ENCODE measurements at places on chromosomes 3 and 15. TPM values are rescaled to one million over a fixed set of nuclear protein-coding genes. Genes with fewer than 3 reads are reported as not detected.

GRCh38 chr15:82093325-82093724 is 47.5 kb upstream of the MEX3B start:
- no peak overlapping the region for H3K4me3 ChIP-seq
- DNase-seq = no peak
- H3K27ac ChIP-seq = no peak overlapping the region
- no peaks in the 10 kb centered on the region for H3K36me3 ChIP-seq
- H3K27me3 ChIP-seq = peaks cover 1% of the 10 kb centered on the region

GRCh38 chr3:46293035-46293724 is 50.9 kb downstream of the CCR3 start:
- peaks cover 84% of the 10 kb centered on the region for H3K4me1 ChIP-seq
- H3K36me3 ChIP-seq = peaks cover 24% of the 10 kb centered on the region
- H3K27me3 ChIP-seq = peaks cover 7% of the 10 kb centered on the region
- no peak for DNase-seq

DNA sequence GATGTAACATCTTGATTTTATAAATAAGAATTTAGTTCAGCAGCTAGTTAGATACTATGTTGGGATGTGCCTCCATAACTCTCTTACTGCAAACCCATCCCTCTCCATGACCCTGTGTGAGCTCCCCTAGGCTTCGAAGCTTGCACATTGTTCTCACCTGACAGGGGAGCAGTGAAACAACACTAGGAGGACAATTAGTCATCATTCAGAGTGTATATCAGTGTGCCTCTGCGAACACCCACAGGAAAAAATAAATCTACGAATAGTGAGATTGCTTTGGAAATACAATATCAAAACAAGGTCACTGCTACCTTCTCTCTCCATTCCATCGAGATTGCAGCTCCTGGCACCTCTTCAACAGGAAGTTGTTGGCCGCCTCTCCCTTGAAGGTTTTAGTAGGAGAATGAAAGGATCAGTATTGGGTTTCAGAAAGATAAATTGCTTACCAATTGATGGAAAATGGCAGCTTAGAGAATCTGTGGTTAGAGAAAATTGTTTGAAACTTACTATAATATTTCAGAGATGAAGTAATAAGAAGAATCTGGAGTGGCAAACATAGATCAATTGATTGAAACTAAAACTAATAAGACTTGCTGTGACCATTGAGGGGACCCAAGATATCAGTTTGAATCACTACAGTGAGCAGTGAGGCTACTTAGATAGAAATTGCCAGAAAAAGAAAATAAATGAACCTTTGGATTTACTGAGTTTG is 103.2 kb downstream of the CHL1 start:
- H3K4me1 ChIP-seq = no peaks in the 10 kb centered on the region
- no peak overlapping the region for H3K4me3 ChIP-seq

ALDH1A2 gene
- total RNA-seq = not detected

GRCh38 chr15:43102187-43102586 is 3.7 kb downstream of the UBR1 start:
- H3K27ac ChIP-seq = no peak overlapping the region
- H3K27me3 ChIP-seq = no peaks in the 10 kb centered on the region
- peaks cover 60% of the 10 kb centered on the region for H3K36me3 ChIP-seq
- no peak for DNase-seq
- H3K4me3 ChIP-seq = no peak overlapping the region

Data from activated CD4-positive, alpha-beta memory T cell treated with anti-CD3 and anti-CD28 coated beads, Interleukin-2, amount 10 ng/mL, durations not matched to agents 7 days and 5 days (primary cell).